ENCODE measurements at places on chromosomes 7 and 10.

- no peak for DNase-seq
Measured at GRCh38 chr7:24601600-24601999, 28.3 kb downstream of the PALS2 start.

DNA sequence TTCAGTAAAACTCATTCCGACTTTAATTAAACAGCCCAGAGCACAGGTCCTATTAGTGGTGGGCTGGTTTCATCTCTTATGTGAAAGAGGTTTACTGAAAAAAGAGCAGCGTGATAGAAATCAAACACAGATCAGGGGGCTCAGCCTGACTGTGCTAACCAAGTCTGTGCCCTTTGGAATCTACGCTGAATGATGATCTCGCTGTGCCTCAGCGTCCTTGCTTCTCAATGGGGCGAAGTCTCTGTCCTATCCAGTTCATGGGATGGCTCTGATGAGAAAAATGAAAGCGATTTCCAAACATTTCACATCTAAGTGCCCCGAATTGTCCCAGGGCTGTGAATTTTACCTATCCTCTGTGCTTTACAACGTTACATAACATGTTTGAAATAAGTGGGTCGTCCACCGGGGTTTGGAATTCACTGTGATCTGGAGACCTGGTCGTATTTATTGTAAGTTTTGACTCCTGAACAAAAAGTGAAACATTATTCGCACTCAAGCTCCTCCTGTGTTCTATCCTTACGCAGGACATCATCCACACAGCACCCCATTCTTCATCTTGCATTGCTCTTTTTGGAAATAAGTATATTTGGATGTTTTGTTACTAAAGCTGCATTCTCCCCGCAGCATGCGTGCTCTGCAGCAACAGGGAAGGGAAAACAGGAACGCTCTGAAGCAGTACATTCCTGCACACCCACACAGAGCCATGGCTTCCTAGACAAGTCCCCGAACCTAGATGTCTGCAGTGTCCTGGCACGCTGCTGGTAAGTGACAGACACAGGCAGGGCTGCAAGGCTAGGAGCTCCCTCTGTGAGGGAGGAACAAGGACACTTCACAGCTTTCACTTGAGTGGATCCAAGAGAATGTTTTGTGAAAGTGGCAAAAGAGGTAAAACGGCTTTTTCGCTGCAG lies 83.5 kb downstream of the SLC37A3 start:
- DNase-seq, result no peak

GRCh38 chr7:12564996-12565764 lies 5.3 kb upstream of the SCIN start:
- DNase-seq, result peak; percentile 10

DNA sequence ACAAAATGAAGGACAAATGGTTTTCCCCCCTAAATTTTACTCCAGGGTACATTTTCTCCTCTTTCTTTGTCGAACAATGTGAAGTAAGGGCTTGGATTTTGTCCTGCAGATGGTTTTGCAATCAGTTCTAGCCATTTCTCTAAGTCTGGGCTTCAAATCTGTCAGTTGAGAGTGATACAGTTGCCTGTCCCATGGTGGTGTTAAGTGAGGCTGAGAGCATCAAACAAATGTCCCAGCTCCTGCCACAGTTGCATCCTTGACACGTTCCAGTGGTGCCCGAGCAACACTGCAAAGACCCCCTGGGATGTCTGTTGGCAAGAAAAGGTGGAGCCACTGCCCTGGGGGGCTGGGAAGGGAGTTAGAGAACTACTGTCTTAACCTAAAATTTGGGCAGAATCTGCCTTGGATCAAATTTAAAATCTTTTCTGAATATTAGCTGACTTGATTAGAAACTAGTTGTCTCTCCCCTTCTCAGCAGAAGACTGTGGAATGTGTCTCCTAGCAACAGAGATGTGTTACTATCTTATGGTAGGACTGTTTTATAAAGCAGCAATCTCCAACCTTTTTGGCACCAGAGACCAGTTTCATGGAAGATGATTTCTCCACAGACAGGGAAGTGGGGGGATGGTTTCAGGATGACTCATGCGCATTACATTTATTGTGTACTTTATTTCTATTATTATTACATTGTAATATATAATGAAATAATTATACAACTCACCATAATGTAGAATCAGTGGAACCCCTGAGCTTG lies 102.0 kb upstream of the STEAP1B start:
- DNase-seq, result no peak

GRCh38 chr7:24911213-24911603 lies 68.8 kb downstream of the OSBPL3 start:
- no peak for DNase-seq

- no peak for DNase-seq
Measured at GRCh38 chr7:33486633-33487032, 357.3 kb downstream of the BBS9 start.

- no peak for DNase-seq
Measured at GRCh38 chr10:7932301-7933036, 114.2 kb downstream of the TAF3 start.

GRCh38 chr10:122998360-122998917 lies 10.2 kb downstream of the IKZF5 start:
- no peak for DNase-seq

DNA sequence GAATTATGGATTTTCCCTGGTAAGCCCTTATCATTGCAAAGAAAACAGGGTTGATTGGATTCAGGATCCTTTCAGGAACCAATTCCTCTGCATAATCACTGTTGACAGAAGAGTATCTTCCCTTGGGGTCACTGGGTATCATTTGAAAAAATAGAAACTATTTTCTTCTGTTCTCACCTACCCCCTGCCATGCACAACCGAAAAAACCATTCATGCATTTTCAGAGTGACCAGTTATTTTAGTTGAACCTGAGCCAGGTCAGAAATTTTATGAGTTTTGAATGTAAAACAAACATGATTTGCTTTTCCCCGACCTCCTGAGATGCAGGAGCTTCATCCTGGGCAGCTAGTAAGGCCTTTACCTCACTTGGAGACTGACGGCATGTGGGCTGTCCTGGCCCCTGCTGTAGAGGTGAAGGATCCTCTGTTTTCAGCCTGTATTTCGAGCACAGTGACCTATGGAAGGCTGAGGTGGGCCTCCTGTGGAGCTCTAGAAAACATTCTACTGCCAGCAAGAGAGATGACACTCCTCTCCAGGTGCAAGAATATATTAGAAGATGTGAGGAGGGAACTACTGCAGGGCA lies 30.1 kb downstream of the TMEM178B start:
- DNase-seq, result no peak

GRCh38 chr7:140595468-140596092 lies 45.0 kb downstream of the DENND2A start:
- no peak for DNase-seq

GRCh38 chr10:89245802-89246201 lies 5.8 kb downstream of the LIPA start:
- DNase-seq, result no peak

DNA sequence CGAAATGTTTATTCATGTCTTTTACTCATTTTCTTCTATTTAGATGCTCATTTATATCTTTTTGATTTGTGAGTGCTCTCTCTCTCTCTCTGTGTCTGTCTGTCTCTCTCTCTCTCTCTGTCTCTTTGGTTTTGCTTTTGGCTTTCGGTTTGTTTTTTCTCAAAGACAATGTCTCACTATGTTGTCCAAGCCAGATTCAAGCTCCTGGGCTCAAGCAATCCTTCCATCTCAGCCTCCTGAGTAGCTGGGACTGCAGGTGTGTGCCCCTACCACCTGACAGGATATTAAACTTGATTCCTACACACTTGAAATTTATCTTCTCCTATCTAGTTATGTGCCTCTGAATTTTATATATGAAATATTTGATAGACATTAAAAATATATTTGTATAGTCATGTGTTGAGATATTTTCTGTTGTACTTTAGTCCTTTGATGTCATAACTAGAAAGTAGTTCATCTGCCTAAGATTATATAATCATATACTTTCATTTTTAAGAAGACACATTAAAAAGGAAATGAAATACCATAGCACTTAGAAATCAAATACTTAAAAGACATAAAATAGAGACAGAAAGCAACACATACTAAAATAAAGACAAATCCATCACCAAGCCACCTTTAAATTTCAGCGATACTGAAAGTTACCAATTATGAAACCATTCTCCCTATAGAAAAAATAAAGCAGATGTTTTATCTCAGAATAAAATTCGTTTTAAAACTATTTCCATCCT lies 68.1 kb upstream of the SFMBT2 start:
- no peak for DNase-seq

- no peak for DNase-seq
Measured at GRCh38 chr7:20793248-20793647, 6.6 kb upstream of the SP8 start.

- no peak for DNase-seq
Measured at GRCh38 chr7:142152076-142152475, 40.6 kb downstream of the MGAM2 start.

DNA sequence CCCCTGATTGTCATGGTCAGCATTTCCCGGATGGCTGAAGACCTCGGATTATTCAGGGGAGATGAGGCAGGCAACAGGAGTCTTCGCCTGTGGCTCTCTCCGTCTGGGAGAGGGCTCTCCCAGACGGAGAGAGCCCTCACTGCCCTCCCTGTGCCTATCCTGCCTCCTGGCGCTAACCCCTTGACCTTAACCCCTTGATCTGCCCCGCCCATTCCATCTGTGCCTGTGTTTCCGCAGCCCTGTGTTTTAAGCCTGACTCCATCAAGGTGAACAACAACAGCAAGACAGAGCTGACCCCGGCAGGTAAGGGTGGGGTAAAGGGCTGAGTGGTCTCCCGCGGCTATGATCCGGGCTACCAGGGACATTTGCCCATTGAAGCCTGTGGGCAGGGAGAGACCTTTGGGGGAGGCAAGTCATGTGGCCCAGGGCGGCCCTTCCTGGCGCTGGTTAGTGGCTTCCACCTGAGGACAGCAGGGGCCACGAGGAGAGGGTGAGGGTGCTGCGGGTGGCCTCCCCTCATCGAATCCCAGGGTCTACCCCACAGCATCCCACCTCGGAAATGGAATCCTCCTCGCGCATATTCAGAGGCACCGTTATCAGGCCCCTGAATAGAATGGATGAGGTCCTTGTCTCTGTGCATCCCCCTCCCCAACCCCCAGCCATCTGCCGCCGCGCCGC lies 4.2 kb upstream of the MUC12 start:
- no peak for DNase-seq

DNA sequence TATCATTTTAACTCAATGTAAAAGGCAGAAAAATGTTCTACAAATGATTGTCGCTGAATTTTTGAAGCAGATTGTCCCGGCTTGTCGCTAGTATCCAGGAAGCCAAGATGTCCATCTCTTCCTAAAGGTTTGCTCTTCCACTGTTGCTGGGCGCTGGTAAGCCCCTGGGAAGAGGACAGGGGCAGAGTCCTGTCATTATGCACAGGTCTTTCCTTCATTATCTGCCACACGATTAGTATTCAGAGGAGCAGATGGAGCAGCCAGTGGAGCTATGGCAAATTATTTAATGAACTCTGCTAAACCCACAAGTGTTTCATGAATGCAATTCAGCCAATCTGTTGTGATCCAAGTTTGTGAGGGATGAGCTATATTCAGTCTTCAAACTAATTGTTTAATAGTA lies 499.1 kb upstream of the NRP1 start:
- no peak for DNase-seq

DNA sequence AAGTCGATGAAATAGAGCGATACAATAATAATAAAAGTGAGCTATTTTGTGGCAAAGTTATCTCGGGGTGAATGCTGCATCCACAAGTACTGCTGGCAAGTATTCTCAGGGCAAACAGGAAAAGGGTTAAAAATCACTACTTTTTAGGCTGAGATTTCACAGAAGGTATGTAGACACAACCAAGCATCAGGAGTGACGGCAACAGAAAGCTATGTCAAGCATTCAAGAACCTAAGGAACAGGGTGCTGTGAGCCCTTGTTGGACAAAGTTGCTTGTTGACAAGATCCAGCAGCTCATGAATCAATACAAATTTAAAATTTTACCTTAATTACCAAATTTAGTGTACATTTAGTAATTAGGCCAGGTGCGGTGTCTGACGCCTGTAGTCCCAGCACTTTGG lies 41.2 kb upstream of the C1QL3 start:
- DNase-seq, result no peak

DNA sequence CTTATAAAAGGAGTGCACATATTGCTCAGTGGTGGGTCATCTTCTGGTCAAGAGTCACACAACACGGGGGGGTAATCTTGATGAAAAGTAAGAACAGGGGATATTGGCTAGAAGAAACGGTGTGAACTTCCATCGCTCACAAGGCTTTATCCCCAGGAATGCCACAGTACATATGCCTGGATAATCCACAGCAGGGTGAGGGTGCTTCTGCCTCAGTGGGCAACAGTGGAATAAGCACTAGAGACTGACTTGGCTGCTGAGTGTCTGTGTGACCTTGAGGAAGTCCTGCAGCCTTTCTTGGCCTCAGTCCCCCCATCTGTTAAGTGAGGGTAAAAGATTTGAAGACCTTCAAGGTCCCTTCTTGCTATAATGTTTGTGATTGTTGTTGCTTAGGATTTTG lies 44.9 kb upstream of the SHH start:
- no peak for DNase-seq

- no peak for DNase-seq
Measured at GRCh38 chr7:78080241-78080640, 281.7 kb downstream of the PHTF2 start.

DNA sequence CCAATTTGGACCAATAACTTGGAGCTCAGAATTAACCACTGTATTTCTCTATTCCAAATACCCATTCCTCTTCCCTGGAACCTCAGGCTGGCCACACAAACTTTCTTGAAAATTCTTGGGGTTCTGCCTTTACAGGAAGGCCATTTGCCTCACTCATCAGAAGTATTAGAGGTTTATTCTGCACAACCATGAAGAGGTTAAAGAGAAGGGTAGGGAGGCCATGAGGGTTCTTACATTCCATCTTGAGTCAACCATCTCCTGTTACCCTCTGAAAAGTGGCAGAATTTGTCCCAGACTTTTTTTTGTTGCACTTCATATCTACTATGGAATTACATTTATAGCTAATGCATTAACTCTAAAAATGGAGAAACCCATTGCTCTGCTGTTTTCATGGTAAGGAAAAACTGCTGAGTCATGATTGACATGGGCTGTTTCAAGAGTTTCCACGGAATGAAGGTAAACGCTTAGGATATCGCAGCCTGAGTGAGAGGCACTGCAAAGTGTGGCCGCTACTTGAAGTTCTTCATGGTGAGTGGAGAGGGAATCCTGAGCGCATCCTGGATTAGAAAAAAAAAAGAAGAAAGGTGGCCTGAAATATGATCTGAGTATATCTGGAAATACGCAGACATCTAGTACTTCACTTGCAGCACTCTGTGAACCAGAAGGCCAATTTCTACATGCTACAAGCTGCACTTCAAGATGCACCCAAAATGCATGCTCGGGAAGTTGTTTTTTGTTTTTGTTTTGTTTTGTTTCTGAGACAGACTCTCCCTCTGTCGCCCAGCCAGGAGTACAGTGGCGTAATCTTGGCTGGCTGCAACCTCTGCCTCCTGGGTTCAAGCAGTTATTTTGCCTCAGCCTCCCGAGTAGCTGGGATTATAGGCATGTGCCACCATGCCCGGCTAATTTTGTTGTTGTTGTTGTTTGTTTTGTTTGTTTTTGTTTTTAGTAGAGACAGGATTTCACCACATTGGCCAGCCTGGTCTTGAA lies 83.7 kb downstream of the KIAA1217 start:
- no peak for DNase-seq

- DNase-seq, result no peak
Measured at GRCh38 chr7:106054971-106055532, 57.1 kb downstream of the SYPL1 start.

Data from HT-29 (cell line).